ENCODE measurements at places on chromosomes 4 and X.

- no peak for DNase-seq
Measured at GRCh38 chrX:17613979-17614588, 123.2 kb upstream of the SCML1 start.

- DNase-seq = no peak
Measured at GRCh38 chr4:176753049-176753448, 39.7 kb downstream of the VEGFC start.

DNA sequence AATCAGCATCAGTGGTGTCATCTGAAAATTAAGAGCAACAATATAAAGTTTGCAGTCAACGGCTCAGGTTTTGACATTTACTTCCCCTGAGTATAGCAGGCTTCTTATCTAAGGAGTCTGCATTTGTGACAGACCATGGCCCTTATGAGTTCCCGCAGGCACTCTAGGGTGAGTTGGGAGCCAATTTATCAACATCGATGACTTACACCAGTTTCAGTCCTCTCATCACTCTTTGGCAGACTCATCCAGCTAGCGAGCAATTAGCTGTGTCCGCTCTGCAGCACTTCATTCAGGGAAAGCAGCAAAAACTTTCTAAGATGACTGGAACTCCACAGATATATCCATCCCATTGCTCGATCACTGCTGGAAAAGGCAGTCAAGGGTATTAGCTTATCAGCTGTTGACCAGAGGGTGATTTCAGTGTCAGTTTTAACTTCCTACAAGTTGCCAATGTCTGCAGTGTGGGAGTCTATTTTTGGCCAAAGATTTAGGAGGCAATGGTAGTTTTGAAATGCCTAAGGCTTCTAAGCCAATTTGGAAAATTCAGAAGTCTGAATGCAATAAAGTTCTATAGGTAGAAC is 625.1 kb upstream of the TENM3 start:
- DNase-seq = no peak

DNA sequence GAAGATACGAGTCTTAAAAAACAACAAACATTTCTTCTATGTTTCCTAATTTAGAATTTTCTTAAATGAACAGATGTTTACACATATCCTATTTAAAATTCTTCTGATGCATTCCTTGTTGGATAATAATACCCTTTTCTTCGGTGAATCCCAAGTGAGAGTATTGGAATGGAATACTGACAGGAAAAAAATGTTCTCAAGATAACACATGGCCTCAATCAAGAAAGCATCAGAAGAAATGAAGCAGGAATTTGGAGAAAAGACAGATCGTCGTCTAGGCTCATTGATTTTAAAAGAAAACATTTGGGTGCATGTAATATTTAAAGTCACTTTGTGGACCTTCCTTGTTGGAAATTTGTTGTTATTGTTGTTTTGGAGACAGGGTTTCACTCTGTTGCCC is 196.9 kb upstream of the ANK2 start:
- no peak for DNase-seq

DNA sequence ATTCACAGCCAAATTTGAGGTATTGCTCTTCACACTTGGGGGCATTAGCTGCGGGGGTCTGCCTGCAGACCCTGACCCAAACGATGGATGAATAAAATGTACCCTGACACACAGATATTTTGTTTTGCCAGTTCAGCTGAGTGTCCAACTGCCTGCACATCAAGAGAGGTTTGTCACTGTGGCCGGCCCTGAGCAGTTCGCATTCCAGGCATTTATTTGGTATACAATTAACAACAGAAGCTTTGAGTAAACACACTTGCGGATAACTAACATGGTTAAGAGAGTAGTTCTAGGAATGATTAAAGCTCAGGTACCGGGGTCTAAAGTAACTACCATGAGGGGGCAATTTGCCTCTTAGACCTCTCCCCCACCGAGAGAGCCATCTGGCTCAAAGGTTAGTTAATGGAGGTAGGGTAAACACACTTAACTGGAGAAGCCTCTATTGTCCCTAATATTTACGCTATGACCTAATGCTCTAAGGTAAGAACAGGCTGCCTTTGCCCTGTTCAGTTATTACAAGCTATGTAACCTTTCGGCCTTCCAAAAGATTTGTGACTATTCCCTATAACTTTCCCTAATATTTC is 162.0 kb downstream of the SNCA start:
- DNase-seq = no peak

GRCh38 chrX:150486011-150486410 is 82.4 kb upstream of the MTM1 start:
- DNase-seq = peak; percentile 19

DNA sequence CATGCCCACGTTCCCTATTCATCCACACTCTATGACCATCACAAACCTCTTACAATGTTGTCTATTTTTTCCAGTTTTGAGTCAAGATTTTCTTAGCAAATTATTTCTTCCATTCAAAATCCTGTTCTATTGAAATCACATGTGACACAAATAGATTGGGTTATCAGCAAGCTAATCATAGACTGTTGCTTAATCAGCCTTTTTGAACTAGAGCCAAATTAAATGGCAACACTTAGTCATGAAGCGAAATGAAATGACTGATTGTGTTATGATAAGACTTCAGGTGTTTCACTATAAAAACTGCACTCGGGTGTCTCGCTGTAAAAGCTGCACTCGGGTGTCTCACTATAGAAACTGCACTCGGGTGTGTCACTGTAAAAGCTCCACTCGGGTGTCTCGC is 890.0 kb upstream of the FRG1 start:
- no peak for DNase-seq

GRCh38 chrX:13043938-13044337 is 482 bp downstream of the FAM9C start:
- DNase-seq = no peak

- DNase-seq = peak; percentile 4
Measured at GRCh38 chr4:14178421-14178820, 550.9 kb upstream of the BOD1L1 start.

Data from T-helper 2 cell treated with Interferon-gamma antibody and Interleukin-4, amounts not matched to agents 5 μg/mL and 100 μg/mL, for 36 hours (primary cell).